ENCODE measurements at places on chromosomes 2 and 18.

DNA sequence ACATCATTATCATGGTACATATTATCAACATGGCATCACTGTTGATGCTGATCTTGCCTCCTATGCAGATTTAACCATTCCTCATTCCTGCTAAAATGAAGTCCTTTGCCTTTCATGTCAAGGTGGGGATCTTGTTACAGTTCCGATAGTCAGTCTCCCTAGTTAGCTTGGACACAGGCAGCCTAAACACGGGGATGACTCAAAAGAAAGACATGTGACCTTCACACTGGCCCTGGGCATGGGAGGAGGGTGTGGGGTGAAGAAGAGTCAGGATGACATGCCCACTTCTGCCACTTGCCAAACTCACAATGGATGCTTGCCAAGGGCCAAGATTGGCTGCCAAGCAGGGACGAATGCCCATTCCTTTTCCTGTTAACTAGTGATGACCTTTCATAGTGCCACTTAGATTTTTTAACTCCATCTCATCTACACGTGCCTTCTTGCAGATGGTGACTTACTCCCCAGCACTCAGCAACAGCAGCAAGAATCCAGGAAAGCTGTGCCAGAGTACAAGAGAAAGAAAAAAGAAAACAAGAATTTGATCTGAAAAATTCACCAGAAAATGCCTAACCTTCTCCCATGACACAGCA, 13.9 kb upstream of the SLC1A4 start:
- no peak for DNase-seq

DNA sequence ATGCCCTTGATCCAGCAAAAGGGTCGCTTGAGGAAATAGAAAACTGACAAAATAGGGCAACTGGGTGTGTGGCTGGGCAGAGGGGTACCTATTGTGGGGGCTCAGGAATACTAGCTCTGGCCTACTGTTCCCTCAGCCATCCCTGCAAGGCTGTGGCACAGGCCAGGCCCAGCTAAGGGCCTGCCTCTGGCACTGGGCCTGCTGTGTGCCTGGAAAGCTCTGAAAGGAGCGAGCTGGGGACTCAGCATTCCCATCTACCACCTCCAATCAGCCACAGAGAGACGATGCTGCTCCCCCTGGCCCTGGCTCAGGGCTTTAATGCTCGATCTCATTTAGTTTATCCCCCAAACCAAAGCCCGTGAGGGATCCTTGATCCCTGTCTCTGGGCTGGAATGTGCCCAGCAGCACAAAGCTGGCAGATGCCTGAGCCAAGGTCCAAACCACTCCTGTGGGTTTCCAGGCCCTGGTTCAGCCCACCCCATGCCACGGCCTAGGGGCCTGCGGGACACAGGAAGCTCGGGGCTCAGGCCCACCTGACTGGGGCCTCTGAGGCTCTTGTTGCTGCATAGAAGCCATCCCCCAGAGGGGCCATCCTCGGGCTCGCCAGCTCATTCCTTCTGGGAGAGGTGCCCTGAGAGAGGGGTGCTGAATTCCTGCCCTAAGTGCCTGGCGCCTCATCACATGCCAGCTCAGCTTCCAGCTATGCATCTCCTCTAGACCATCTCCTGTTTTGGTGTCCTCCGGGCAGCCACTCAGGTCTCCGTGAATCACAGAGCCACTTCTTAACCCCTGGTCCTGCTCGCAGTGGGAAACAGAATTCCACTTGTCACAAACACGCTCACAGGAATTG, 43.0 kb upstream of the KCNF1 start:
- no peak for DNase-seq

DNA sequence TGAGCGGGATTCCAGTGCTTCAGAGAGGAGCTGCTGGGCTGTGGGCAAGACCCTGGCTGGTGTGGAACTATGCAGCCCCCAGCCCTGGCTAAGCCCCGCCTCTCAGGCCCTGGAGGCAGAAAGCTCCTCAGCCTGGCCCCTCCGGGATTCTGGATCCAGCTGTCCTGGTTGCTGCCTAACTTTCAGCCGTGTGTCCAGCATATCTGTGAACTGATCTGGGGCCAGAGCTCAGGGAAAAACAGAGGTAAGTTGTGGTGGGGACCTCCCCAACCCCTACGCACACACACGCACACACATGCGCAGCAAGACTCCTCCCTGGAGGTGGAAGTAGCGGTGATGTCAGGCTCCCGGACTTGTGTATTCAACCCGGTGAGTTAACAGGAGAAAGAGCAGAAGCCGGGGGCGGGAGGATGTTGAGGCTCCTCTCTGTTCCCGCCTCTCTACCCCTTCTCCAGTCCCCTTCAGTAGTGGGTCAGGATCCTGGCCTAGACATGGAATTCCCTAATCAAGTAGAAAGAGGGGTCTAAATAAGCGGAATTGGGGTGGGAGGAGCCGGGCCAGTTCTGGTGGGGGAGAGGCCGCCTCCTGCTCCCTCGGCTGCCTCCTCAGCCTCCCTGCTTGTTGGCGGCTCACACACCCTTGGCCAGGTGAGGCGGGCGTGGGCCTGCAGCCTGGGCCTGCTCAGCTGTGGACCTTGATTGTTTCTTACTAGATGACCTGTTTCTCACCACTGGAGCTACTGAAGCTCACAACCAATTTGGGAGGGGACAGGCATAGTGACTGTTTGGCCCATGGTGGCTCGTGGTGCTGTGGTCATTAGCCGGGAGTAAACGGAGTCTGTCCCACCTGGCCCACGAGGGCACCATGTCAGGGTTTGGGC, 33.4 kb downstream of the SIX2 start:
- DNase-seq, result no peak

GRCh38 chr2:222912117-222912516, 51.3 kb downstream of the ACSL3 start:
- no peak for DNase-seq

DNA sequence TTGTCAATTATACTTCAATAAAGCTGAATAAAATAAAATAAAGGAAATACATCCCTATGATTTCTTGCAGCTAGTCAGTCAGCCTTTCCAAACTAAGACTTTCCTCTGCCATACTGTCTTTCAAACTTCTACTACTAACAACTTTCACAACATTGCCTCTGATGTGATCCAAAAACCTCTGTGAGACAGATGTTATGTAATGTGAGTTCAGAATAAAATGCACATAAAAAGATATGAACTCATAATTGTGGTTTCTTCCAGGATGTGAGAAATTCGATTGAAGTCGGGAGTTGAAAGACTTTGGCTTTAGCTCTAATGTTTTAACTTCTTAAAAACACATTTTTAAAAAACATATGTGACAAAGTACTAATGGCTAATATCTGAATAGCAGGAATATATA, 98.7 kb downstream of the PIGN start:
- no peak for DNase-seq

GRCh38 chr2:65880436-65880835, 448.0 kb upstream of the SPRED2 start:
- DNase-seq, result peak; percentile 22

DNA sequence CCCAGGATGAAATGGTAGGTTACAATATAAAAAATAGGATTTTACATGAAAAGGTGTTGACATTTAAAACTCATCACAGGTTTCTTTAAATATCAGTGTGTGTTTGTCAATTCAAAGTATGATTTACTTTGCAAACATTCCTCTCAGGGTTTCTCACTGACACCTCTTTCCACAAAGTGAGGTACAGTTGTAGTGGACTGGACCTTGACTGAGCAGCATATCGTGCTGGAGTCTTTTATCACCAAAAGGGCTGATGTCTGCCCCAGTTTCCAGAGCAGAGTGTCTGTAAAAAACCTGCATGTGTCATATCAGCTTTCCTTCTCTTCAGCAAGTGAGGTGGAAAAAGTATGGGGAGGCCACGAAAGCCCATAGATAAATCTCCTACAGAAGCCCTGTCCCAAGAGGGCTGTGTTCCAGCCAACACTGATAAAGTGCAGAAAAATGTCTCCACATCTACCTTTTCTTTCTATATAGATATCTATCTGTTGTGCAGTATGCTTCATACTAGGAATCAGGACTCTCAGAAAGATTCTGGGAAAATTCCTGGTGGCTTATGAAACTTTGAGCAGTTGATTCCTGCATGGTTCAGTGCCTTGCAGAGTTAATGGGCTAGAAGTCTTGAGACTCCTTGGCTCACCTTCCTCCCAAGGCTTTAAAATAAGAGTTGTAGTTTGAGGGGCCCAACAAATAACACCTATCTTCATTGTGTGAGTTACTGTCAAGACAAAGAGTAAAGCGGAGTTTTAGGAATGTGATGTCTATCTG, 6.9 kb downstream of the ACYP2 start:
- no peak for DNase-seq

DNA sequence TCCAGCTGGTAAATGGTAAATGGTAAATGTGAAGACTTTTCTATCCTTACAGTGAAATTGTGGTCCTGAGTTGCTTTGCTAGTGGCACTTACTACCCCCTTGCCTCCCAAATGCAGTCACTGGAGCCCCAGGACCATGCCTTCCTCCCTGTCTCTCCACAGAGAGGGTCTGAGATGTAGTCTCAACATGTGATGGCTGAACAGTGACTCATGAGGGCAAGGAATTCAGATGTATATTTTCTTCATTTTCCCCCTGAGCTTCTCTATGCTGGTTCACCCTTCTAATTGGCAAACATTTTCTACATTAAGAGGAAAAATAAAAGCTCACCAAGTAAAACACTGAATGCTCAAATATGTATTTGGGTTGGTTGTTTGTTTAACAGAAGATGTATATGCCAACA, 232.0 kb downstream of the SH3BP4 start:
- no peak for DNase-seq

- no peak for DNase-seq
Observed at GRCh38 chr2:58919316-58919715, 678.2 kb upstream of the FANCL start.

DNA sequence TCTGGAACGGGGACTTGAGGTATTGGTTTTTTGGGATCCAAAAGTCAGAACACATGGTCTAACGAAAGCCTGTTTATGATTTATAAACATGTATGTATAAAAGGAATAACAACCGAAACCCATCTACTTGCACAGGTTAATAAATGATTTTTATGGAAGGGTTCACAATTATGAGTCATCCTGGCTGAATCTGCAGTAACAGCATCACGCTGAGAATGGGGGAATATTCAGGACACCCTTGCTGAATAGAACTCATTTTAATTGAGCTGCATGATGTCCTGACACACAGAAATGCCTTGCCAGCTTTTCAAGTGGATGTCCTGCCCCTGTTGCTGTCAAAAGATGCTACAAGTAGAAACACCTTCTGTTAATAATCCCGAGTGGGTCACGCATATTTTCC, 54.7 kb upstream of the TGFA start:
- DNase-seq, result no peak

GRCh38 chr2:173829727-173830126, 135.4 kb downstream of the SP3 start:
- no peak for DNase-seq

GRCh38 chr2:175363699-175364098, 182.2 kb upstream of the ATP5MC3 start:
- no peak for DNase-seq

GRCh38 chr2:12684471-12684936, 32.2 kb upstream of the TRIB2 start:
- no peak for DNase-seq

- DNase-seq, result no peak
Observed at GRCh38 chr2:159908623-159909022, 110.6 kb upstream of the CD302 start.

DNA sequence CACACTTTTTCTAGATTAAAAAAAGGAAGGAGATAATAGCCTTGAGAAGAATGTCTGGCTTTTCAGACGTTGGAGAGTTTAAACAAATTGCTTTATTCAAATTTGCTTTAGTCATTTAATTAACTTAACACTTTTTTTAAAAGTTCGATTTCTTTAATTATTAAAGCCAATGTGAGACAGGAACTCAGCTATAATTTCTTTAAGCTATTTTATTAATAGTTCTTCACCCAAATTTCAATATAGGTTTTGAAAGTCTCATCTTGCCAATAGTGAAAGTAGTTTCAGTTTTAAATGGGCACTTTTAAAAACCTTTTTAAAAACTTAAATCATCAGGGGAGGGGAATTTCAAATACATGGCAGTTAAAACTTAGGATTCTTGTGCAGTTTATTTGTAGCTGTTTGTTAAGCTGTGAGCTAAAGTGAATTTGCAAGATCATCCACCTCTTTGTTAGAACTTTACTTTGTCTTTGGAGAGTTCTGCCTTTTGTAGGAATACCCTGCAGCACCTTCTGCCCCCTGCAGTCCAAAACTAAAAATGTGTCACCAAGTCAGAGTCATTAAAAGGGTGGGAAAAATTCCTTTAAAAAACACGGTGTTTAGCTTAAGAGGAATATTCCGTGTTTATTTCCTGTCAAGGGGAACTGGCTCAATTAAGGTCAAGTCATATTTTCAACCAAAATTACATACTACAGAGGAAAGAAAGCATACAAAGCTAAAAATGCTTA, 4.6 kb downstream of the TGIF1 start:
- DNase-seq, result no peak

- peak; percentile 67 for DNase-seq
Observed at GRCh38 chr2:148876595-148877402, 1.8 kb downstream of the KIF5C start.

DNA sequence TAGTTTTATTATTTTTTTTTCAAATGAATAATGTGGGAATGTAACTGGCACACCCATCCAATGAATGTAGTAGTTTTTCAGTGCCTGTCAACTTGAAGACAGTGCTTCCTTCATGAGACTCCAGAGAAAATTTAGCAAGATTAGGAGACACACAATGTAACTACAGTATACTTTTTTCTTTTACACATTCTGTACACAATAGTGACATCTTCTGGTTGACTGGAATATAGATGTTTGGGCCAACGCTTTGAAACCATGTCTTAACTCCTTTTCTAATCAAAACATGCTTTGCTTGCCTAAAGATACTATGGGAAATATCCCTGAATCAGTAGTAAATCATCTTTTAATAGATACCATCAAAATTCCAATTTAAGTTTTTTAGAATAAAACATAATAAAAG, 229.5 kb upstream of the ZC3H15 start:
- no peak for DNase-seq

- DNase-seq, result no peak
Observed at GRCh38 chr18:25604196-25604893, 252.4 kb upstream of the ZNF521 start.

Measured in kidney (tissue), 22 donors.